ENCODE measurements at places on chromosomes 3 and 15.

DNA sequence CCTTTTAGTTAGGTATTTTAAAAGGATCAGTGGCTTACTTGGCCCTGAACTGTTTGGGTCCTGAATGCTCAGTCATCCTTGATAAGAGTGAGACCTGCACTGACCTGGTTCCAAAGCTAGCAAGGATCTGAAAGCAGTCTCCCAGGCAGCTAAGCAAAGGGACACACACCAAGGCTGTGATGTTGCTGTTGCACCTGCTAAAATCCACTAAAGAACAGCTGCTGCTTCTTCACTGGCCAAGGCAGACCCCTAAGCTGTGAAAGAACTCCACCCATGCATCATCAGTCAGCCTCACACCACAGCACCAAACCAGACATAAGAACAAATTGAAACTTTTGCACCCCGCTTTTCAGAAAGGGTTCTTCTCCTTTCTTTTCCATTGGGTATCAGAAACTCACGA, 213.4 kb upstream of the STT3B start:
- DNase-seq: no peak

DNA sequence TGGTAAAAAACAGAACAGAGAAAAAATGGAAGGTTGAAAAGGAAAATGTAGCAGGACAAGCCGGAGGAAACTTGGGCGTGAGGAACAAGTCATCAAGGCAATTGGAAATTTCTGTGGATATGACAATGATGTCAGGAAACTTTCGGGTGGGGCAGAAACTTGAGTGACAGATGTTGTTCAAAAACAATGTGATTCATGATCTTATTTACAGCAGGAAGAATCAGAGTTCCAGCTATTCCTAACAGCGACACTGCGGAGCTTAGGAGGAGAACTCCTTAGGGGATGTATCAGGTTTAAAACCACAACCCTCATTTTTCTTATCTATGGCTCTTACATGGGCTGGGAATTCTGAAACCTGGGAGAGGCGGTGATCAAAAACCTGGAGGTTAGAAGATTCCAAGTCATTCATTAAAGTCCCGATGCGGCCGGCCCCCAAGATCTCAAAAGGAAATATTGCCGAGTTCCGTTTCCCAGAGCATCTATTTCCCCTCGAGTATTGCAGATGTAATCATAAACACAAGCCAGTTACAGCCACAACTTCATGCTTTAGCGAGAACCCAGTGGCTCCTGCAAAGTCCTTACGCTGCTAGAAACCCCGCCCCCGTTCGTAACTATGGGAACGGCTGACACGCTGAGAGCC, 659 bp upstream of the ARRDC4 start:
- DNase-seq: no peak

DNA sequence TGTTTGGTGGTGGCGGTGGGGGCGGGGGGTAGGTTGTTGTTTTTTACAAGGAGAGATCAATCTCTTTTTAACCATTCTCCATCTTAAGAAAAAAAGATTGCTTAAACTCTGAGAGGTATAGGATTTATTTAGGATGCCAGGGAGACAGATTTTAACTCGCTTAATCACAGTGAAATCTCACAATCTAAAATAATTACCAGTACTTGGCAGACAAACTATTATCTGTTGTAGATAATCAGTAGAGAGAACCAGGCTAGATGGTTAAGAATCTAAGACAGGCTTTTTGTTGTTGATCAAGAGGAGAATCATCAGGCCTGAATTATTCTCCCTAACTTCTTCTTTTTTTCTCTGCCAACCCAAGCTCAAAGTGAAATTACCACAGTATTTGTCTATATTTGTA, 470.2 kb upstream of the ADAMTS9 start:
- DNase-seq: no peak

GRCh38 chr3:120450600-120451271, at the start of gene FSTL1:
Gene FSTL1, minus strand, starts transcription at chr3:120450992. Its CDS starts 246 bp downstream, at chr3:120450746.
- no peak for DNase-seq

- no peak for DNase-seq
Observed at GRCh38 chr3:194367992-194368841, 1.3 kb downstream of the LRRC15 start.

DNA sequence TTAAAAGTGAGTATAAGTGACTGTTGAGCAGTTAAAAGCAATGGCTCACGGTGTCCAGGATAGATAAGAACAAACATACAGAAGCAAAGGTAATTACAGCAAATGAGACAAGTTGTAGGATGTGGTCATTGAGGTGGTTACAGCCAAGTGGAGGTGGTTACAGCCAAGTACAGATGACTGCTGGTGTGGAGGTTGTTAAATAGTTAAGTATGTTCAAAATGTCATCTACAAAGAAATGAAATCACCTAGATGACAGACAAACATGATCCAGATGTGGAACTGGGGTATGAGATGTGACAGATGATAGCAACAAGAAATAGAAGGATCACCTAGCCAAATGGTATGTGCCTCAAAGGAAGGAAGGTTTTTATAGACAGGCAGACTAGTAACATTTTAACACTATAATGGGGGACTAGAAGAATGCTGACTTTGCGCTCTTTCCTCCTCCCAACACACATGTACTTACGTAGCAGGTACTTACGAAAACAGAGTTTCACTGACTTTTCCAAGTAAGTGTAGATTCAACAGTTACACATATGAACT, 6.8 kb upstream of the ANKRD28 start:
- DNase-seq: no peak

GRCh38 chr15:24956111-24956838, 1.5 kb downstream of the SNRPN start:
- peak; percentile 25 for DNase-seq

- no peak for DNase-seq
Observed at GRCh38 chr3:13026534-13026933, 46.7 kb downstream of the IQSEC1 start.

DNA sequence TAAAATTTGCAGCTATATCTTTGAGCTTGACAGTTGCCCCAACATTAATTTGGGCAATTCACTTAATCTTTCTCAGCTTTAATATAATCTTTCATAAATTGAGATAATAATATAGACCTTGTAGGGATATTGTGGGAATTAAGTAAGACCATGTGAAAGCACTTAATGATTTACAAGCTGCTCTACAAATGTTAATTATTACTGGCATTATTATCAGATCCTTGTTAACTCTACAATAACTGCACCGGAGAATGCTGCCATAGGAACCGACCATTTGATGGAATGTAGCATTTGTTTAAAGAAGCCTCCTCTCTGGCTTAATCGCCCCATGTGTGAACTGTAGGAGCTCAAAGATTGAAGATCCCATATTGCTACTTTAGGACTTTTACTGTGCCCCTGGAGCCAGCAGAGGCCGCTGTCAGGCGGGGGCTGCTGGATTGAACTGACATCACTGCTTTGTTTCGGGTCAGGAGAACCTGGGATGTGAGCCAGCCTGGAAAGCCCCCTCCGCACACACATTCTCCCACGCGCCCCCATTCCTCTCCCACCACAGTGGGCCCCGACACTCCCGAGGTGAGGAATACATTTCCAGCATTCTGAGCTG, 154.2 kb upstream of the TNIK start:
- no peak for DNase-seq

- DNase-seq: no peak
Observed at GRCh38 chr15:63908991-63909390, 75.2 kb upstream of the HERC1 start.

GRCh38 chr3:25441234-25441856, 13.3 kb downstream of the RARB start:
- DNase-seq: peak; percentile 8

DNA sequence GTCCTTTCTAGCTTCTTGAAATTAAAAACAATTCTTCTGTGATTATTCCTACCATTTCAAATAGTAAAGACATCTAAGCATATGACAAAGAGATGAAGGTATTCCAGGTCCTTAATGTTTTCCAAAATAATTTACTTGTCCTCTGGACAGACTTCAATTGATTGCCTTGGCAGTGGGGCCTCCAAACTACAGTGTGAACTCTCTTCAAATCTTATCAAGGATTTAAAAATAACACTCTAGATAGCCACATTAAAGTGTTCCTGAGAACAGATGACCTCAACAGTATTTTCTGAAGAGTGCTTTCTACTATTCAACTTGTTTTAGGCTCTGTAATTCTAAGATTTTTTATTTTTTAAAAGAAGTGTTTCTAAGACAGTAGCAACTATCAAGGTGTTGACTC, 7.9 kb upstream of the MLF1 start:
- no peak for DNase-seq

GRCh38 chr3:155185631-155186071, 105.5 kb downstream of the MME start:
- DNase-seq: no peak

GRCh38 chr3:108406063-108406660, 104.2 kb downstream of the MYH15 start:
- DNase-seq: no peak
